Omental fat pad (tissue), 4 donors: ENCODE measurements at places on chromosomes 16 and 17. TPM values are rescaled to one million over a fixed set of nuclear protein-coding genes. Genes with fewer than 3 reads are reported as not detected.

SGCA gene
- not detected for total RNA-seq

ADAM11 gene
- 0.38 TPM for total RNA-seq

GCGR gene
- not detected for total RNA-seq

PPP1R1B gene
- 16.3 TPM for total RNA-seq
